ENCODE measurements at places on chromosomes 5 and 9.

DNA sequence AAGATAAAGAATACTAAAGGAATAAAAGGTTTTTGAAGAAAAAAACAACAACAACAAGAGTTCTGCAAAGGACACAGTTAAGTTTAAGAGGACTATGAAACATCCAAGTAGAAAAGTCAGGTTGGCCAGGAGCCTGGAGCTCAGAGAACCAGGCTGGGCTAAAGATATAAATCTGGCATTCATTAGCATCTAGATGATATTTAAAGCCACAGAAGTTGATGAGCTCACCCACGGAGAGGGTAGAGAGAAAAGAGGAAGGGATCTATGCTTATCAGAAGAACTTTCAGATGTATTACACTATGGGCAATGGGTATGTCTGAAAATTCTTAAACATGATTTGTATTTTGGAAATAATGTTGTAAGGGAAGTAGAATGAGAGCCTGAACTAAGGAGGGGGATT is 9.9 kb downstream of the MIER3 start:
- no peak for DNase-seq

DNA sequence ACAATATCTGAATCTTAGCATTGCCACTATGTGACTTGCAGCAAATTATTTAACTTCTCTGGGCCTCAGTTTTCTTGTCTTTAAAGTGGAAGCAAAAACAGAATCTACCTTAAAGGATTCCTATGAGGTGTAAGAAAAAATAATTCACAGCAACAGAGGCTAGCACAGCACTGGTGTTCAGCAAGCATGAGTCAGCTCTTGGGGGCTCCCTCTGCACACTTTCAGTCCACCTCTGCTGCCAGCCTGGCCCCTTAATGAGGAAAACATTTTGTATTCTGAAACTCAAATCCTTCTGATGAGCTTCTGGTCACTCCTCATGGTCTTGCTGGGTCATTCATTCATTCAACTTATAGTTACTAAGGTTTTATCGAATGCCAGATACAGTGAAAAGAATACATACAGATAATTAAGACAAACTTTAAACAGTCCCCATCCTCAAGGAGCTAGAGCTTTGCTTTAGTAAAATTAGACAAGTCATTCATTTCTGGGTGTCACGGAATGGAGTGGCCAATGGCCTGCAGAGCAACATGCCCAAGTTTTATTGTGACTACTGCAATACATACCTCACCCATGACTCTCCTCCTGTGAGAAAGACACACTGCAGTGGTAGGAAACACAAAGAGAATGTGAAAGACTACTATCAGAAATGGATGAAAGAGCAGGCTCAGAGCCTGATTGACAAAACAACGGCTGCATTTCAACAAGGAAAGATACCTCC is 26.8 kb upstream of the IQGAP2 start:
- no peak for DNase-seq

- no peak for DNase-seq
Measured at GRCh38 chr5:134463991-134464760, 52.5 kb upstream of the CDKN2AIPNL start.

DNA sequence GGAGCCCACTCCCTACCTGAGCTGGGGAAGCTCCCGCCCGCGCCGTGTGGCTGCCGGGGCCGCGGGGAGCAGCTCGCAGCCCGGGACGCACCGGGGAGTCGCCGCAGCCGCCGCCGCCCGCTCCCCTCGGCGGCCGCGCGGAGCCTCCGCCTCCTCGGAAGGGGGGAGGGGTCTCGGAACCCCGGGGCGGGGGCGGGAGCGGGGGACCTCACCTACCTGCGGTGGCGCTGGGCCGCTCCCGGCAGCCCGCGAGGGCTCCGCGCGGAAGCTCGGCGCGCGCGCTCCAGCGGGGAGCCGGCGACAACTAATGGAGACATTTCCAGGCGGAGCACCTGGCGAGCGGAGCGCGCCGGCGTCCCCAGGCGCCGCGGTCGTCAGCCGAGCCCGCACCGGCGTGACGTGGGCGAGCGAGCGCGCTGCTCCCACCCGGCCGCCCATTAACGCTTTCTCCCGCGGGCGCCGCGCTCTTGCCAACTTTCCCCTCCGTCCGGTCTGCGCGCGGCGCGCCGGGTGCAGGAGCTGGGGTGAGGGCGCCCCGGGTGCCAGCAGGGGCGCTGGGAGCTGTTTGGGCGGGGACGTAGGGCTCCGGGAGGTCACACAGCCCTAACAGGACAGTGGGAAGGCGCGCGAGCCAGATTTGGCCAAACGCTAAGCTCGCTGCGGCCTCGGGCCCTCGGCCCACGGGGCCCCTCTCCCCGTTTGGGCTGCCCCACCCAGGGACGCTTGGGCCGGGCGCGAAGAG is 4.3 kb upstream of the IRX4 start:
- no peak for DNase-seq

- DNase-seq, result no peak
Measured at GRCh38 chr5:55868846-55869245, 17.7 kb downstream of the IL31RA start.

- no peak for DNase-seq
Measured at GRCh38 chr5:17832949-17833745, 198.9 kb downstream of the TAF11L14 start.

GRCh38 chr5:89275066-89275855 is 392.3 kb upstream of the MEF2C start:
- no peak for DNase-seq

- DNase-seq, result no peak
Measured at GRCh38 chr5:17487174-17487512, 10.9 kb upstream of the TAF11L2 start.

GRCh38 chr9:90915693-90916092 is 114.1 kb downstream of the SYK start:
- no peak for DNase-seq

- DNase-seq, result no peak
Measured at GRCh38 chr9:117412841-117413240, 2.0 kb downstream of the ASTN2 start.

DNA sequence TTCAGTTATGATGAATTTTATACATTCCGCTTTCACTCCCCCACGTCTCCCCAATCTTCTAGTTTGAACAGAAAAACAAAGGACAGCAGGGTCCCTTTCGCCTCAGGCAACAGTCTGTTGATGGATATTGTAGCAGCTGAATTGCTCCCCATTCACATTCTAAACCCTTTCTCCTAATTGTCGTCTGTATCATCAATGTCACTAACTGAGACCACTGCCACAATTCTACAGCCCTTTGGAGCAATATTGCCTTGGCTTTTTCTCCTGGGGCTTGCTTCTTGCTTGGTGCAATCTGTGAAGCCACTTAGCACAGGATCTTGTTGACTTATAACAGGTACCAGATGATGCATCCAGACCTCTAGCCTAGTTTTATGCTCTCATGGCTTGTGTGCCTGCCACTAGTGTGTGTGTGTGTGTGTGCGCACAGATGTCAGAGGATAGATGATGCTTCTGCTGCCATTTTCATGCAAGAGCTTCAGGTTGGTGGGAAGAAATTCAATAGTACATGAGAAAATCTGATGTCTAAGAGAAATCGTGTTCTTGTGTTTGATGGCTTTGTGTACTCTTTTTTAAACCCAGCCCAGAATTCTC is 195.2 kb upstream of the ISL1 start:
- no peak for DNase-seq

- DNase-seq, result no peak
Measured at GRCh38 chr9:136804509-136805206, 3.1 kb upstream of the RABL6 start.

DNA sequence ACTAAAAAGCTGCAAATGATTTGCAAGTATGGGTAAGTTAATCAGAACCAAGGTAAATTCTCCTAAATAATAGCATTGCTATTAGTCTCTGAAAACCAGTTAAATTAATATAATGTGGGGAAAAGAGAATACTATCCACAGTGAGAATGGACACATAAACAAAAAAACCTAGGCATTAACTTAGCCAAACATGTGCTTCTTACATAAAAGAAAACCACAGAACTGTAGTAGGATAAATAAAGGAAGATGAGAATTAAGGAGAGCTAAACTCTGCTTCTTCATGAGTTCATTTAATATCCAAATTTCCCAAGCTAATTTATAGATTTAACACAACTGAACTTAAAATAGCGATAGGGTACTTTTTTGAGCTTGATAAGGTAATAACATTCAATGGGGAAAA is 31.8 kb downstream of the ABCA1 start:
- no peak for DNase-seq

DNA sequence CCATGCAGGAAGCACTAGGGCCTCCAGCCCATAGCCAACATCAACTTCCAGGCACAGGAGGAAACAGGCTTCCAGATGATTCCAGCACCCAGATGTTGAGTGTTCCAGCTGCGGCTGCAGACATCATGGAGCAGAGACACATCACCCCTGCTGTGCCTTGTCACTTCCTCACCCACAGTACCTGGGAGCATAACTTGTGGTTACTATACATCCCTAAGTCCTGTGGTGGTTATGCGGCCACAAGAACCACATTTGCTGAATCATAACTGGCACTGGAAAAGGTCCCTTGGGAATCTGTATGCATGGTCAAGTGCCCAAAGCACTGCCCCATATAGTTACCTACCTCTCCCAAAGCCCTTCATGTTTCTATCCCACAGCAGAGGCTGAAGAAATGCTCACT is 56.6 kb downstream of the WHRN start:
- no peak for DNase-seq

Data from T-helper 9 cell (primary cell).